ENCODE measurements at places on chromosomes 3 and 15. TPM values are rescaled to one million over a fixed set of nuclear protein-coding genes. Genes with fewer than 3 reads are reported as not detected.

The ANKDD1A gene
- 3.8 TPM for total RNA-seq

The CLCN2 gene
- 4.3 TPM for total RNA-seq

The AMOTL2 gene
- 300 TPM for total RNA-seq

The CASR gene
- total RNA-seq, result not detected

The FEZF2 gene
- total RNA-seq, result not detected

DNA sequence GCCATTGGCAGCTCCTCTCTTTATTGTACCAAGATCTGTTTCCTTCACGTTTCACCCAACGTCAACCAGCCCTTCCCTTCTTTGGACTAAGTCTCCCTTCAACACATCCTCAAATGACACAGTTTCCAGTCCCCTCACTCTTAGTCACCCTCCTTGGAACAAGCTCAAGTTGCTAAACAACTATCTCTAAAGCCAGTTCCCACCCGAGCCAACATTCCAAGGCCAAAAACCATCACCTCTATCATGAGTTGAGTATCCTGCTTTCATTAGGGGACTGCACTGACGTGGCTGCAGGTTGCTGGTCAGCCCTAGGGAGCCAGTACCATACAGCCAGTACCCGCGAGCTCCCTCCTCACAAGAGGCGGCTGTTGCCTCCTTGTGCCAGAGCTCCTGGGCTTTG is 73.8 kb downstream of the LIPC start:
- DNase-seq, result no peak

DNA sequence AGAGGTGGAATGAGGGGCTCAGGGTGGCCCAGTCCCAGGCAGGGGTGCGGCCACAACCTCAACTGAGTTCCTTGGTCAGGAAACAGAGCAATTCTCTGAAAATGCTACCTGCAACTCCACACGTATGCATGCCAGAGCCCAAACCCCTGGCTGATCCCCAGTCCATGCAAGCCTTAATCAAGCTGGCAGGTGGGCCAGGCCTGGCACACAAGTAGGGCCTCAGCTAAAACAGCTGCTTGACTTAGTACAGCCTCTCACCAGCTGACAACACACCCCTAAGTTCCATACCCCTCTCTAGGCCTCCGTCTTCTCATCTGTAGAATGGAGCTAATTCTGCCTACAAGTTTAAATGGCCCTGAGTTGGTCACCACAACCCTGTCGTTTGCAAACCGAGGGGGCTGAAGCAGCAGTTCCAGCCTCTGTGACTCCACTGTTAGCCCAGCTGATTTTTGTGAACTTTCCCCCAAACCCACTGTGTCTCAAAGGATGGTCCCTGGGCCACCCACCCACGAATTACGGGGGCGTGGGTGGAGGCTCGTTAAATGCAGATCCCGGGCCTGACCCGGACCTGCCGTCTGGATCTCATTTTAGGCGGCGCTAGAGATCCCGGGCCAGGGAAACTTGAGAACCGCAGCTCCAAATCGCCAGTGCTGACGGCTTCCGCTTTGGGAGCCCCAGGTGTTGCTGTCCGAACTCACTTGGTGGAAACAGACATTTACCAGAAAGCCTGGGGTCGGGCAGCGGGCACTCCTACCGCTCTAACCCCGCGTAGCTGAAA is 927 bp downstream of the CHDH start:
- peak; percentile 93 for DNase-seq

- peak; percentile 95 for DNase-seq
Observed at GRCh38 chr3:138941259-138941885, 5.6 kb downstream of the FOXL2 start.

- peak; percentile 90 for DNase-seq
Observed at GRCh38 chr3:13064159-13064868, 8.9 kb downstream of the IQSEC1 start.

- no peak for DNase-seq
Observed at GRCh38 chr3:62319570-62320243, 53.6 kb downstream of the FEZF2 start.

GRCh38 chr3:151299006-151299405 is 17.6 kb downstream of the GPR87 start:
- no peak for DNase-seq

DNA sequence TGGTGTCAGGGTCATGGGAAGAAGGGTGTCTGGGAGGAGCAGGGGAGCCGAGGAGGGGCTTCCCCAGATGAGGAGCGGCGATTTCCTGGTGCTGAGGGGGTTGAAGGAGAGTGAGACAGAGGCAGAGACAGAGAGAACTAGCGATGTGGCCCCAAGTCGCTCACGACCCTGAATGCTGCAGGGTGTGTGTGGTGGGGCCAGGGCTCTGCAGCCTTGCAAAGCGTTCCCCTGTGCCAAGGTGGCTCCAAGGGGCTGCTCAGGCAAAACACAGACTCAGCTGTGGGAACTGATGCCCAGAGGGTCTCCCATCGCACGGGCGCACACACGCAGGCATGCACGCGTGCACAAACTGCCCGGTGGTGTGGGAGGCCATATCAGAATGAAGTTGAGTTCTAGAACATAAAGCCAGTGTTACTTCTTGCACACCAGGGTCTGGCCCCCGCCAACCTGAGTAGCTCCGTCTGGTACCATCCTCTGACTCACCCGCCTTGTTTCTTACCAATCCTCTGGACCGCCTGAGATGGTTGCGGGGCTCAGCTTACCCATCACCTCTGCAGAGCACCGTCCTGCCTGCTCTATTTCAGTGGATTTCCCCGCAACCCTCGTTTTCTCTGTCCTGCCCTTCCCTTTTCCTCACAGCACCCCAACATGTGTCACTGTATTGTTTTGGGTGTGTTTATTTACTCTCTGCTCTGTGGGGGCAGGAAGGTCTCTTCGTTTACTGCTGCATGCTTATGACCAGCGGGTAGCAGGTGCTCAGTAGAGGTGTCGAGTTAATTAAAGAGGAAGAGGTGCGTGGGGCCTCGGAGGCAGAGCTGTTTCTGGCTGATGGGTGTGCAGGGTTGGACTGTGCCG is 4.5 kb downstream of the MELTF start:
- DNase-seq, result peak; percentile 78

DNA sequence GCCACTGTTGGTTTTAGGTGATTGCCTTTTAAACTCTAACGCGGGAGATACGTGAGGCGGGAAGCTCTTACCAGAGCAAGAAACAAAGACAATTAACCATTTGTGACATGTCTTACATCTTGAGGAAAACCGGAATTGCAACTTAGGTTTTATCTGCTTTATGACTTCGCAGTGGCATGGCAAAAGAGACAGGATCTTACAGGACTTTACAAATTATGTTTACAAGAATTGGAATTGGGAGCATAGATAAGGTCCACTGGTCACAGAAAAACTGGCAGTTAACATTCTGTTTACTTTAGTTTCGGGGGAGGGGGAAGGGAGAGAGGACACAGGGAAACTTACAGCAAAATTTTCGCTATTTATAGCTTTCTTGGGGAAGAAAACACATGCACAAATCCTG is 1119.6 kb downstream of the ZPLD1 start:
- DNase-seq, result no peak

DNA sequence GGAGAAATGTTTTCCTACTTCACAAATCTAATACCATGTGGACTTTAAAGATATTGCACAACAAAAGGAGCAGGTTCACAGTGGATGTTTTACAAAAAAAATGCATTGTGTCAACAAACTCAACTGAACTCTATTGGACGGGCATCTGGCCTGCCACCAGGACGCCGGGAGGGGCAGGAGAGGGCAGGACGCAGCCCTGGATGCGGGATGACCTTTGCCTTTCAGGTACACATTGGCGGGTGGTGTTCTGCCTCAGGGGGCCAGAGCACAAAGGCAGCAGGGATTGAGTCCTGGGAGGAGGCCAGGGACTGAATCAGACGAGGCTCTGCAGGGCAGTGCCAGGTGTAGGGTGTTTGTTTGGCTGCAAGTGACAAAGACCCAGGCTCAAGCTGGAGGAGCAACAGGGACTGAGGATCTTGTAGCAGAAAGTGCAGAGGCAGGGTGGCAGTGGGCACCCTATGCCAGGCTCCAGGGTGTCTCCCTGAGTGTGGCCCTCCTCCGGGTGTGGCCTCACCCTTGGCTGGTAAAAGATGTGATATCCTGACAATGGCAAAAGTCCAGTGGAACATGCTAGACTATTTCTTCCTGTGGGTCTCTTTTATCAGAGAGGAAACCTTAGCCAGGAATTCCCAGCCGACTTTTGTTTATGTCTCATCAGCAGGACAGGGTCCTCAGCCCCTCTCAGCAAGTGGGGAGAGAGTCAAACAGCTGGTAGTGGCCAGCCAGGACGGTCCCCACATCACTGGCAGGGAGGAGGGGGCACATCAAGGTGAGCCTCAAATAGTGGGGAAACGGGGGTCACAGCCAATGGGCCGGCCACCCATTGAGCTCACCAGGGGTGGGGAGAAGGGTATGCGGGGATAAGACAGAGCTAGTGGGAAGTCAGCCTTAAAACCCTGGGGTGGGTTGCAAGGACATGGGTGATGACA is 29.7 kb upstream of the KLF13 start:
- no peak for DNase-seq

GRCh38 chr3:54857343-54857742 is 70.5 kb downstream of the LRTM1 start:
- DNase-seq, result no peak

DNA sequence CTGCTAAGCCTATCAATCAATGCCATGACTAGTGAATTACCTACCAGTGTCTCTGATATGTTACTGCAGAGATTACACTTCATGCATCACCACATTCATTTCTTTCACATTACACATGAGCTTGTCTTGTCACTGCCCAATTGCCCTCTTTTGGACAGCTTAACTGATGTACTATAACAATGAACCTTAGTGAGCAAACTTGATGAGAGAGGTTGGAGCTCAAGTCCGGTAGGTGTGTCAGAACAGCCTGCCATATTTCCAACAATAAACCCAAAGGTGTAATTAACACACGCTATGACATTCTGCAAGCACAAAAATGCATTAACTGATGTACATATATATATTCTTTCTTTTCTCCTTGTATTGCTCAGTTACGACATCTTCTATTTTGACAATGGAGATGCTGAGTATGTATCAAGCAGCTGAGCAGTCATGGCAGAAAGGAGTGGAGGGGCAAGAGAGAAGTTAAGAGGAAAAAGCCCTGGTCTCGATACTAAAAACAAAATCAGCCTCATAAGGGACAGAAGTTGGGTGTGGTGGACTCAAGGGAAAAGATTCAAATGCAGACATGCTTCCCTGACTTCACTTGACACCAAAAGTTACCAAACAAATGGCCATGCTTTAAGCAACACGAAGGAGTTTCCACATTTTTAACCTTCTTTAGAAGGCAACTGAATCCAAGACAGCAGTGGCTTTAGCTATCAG is 538.2 kb downstream of the FOXP1 start:
- DNase-seq, result no peak

- no peak for DNase-seq
Observed at GRCh38 chr3:33803894-33804526, 5.6 kb downstream of the PDCD6IP start.

Data from osteoblast (primary cell).